Activated naive CD8-positive, alpha-beta T cell treated with anti-CD3 and anti-CD28 coated beads, Interleukin-2, amount 50 U/mL, for 24 hours (primary cell): ENCODE measurements at places on chromosomes 3 and 15.
A peak's percentile ranks its signal among the peaks of the same experiment; 100 is the strongest.

- no peak overlapping the region for H3K27ac ChIP-seq
- H3K36me3 ChIP-seq, result no peaks in the 10 kb centered on the region
- peaks cover 68% of the 10 kb centered on the region for H3K27me3 ChIP-seq
- H3K4me1 ChIP-seq, result peaks cover 13% of the 10 kb centered on the region
- H3K4me3 ChIP-seq, result peak overlapping the region; percentile 55
Observed at GRCh38 chr3:99637368-99638111, 854 bp upstream of the COL8A1 start.

- no peak overlapping the region for H3K4me3 ChIP-seq
- H3K27me3 ChIP-seq, result no peaks in the 10 kb centered on the region
- H3K27ac ChIP-seq, result peak overlapping the region; percentile 55
- H3K36me3 ChIP-seq, result peaks cover 2% of the 10 kb centered on the region
- DNase-seq, result no peak
Observed at GRCh38 chr15:88655103-88655553, 16.3 kb downstream of the ISG20 start.

- peaks cover 61% of the 10 kb centered on the region for H3K4me1 ChIP-seq
- no peaks in the 10 kb centered on the region for H3K27me3 ChIP-seq
- DNase-seq, result no peak
- no peak overlapping the region for H3K4me3 ChIP-seq
- H3K36me3 ChIP-seq, result no peaks in the 10 kb centered on the region
Observed at GRCh38 chr3:4900298-4900697, 78.9 kb upstream of the BHLHE40 start.

GRCh38 chr15:34984889-34985630, 3.0 kb downstream of the ZNF770 start:
- H3K4me1 ChIP-seq, result peaks cover 47% of the 10 kb centered on the region
- DNase-seq, result no peak
- H3K27ac ChIP-seq, result peak overlapping the region; percentile 76
- no peaks in the 10 kb centered on the region for H3K27me3 ChIP-seq
- peaks cover 54% of the 10 kb centered on the region for H3K36me3 ChIP-seq
- peak overlapping the region; percentile 96 for H3K4me3 ChIP-seq

DNA sequence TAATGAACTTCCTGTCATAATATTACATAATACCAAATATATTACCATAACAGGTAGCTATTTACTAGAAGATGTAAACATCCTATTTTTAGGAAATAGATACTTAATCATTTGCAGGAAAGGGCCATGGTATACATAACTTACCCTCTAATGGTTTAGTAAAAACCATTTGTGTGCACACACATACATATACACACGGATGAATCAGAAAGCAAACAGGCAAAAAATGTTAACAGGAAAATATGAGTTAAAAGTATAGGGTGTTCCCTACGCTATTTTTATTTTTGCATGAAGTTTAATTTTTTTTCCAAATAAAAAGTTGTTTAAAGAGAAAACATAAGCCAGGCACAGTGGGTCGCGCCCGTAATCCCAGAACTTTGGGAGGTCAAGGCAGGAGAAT, 34.6 kb downstream of the FAM174B start:
- H3K36me3 ChIP-seq, result no peaks in the 10 kb centered on the region
- H3K27me3 ChIP-seq, result peaks cover 4% of the 10 kb centered on the region
- peaks cover 18% of the 10 kb centered on the region for H3K4me1 ChIP-seq

DNA sequence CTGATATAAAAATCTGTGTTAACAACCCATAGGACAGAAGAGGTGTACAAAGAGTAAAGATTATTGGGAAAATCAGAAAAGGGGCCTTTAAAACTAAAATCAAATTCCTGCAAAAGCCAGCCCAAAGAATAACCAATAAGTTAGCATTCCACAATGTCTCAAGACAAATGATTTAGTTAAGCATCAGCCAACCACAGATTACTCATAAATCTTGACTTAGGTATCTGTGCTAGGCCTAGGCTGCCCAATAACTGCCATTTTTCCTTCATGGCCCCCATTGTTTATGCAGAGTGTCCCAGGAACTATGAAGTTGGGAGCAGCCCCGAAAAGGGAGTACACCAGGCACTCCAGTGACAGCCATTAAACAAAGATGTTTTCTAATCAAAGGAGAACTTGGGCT, 7.4 kb downstream of the TRANK1 start:
- no peaks in the 10 kb centered on the region for H3K36me3 ChIP-seq
- H3K27ac ChIP-seq, result no peak overlapping the region
- H3K27me3 ChIP-seq, result no peaks in the 10 kb centered on the region
- H3K4me3 ChIP-seq, result no peak overlapping the region

DNA sequence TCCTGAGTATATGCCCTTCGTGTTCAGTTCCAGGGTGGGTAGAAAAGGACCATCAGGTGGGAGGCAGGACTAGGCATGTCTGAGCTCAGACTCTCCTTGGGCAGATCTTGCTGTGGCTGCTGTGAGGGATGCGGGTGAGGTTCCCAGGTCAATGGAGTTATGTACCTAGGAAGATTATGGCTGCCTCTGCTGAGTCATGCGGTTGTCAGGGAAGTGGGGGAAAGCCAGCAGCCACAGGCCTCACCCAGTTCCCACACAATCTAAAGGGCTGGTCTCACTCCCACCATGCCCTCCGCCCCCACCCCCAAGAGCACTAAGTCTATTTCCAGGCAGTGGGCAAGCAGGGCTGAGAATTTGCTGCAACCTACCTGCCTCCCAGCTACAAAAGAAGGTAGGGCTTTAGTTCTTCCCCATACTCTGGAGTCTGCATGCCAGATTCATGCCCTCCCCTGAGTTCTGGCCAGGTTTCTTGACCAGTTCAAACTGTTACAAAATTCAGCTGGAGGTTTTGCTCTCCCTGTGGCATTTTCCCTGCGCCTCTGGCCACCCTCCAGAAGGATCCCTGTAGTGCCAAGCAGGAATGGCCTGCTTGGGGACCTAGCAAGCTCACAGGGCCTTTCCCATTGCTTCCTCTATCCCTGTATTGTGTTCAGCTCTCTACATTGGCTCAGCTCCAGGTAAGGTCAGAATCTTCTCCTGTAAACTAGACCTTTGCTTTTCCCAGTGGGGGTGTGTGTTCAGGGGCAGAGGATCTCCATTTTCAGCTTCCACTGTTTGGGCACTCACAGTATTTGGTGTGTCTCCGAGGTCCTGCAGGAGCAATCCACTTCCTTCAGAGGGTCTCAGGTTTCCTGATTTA, 12.7 kb upstream of the TMCO5A start:
- H3K27ac ChIP-seq, result no peak overlapping the region
- H3K4me1 ChIP-seq, result no peaks in the 10 kb centered on the region
- no peak for DNase-seq
- peaks cover 9% of the 10 kb centered on the region for H3K27me3 ChIP-seq

- DNase-seq, result no peak
- H3K4me3 ChIP-seq, result no peak overlapping the region
- no peaks in the 10 kb centered on the region for H3K4me1 ChIP-seq
- no peaks in the 10 kb centered on the region for H3K36me3 ChIP-seq
- no peak overlapping the region for H3K27ac ChIP-seq
Observed at GRCh38 chr3:179840985-179841384, 188.1 kb downstream of the USP13 start.

DNA sequence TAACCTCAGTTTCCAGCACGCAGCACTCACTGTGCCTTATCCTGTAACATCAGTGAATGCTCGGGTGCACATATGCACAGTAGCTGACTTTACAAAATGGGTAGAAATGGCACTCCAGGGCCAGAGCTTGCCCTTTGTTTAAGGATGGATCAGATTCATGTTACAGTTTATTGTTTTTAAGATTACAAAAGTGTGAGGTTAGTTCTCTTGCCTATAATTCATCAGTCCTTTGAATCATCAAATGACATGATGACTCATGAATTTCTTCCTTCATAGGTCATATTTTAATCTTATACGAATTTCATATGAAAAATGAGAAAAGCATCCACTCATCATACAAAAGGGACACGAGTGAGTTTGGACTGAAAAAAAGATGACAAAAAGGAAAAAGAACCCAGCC, 545.3 kb downstream of the GBE1 start:
- H3K4me1 ChIP-seq, result no peaks in the 10 kb centered on the region
- H3K27me3 ChIP-seq, result no peaks in the 10 kb centered on the region
- no peak overlapping the region for H3K27ac ChIP-seq
- no peaks in the 10 kb centered on the region for H3K36me3 ChIP-seq

GRCh38 chr15:44101286-44101685, 93.8 kb downstream of the FRMD5 start:
- no peak overlapping the region for H3K4me3 ChIP-seq
- DNase-seq, result no peak
- peaks cover 9% of the 10 kb centered on the region for H3K27me3 ChIP-seq

GRCh38 chr15:66735909-66736305, 33.9 kb downstream of the SMAD6 start:
- DNase-seq, result no peak
- H3K36me3 ChIP-seq, result no peaks in the 10 kb centered on the region
- no peak overlapping the region for H3K4me3 ChIP-seq
- H3K27ac ChIP-seq, result no peak overlapping the region
